Amniotic stem cell (primary cell): ENCODE measurements at places on chromosomes 6 and 20.

- DNase-seq, result no peak
Observed at GRCh38 chr20:56453352-56453751, 15.1 kb upstream of the RTF2 start.

DNA sequence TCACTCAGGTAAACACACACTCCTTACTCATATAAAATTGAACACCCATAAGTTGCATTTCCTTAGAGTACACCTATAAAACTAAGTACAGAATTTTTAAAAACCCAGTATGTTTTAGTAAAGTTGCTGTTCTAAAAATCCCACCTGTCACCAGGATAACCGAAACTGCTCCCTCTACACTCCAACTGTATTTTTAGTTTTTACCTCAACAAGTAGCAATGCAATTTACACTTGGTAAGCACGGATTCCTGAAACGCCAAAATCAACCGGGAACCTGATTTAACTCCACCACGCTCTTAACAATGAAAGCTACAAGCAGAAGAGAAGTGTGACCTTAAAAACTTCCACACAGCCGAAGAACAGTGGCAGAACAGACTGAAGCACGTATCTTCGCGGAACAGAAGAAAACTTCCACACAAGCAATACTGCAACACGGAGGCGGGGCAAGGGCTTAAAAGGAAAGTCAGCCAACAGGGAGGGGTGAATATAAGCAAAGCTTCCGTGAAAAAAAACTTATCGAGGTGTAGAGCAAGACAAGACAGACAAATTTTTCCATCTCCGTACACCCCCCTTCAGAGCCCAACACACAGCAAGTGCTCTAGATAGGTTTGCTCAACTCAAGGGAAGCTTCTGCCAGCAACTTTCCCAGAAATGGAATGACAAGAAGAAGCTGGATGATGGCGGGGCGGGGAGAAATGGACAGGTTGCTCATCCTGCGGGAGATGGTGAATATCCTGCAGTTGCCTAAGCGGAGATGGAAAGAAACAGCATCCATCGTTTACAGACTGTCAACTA is 1.4 kb downstream of the STAU1 start:
- peak; percentile 47 for DNase-seq

DNA sequence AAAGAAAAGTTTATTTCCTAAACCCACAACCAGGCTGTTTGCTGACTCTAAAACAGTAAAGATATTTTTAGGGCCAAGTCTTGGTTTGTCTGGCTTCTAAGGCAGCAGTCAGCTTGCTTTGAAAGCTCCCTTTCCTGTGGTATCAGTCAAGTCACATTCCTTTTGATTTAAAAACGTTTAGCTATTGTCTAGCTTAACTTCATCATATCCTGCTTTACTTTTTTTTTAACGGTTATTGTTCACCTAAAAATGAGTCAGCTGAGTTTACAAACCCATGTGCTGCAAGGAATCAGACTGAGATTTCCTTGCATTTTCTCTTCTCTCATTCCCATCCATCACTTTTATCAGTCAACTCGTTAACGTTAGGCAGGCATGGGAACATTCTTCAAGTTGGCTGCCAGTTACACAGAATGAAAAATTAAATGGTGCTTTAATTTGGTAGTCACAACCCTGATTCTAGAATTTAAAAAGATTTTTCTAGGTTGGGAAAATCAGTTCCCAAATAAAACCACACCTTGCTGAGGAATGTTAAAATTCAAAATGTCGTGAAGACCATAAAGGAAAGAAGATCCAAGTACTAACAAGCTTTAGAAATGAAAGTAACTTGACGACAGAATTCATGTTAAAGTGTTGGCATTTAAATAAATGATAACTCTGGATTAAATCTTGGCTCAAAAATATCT is 45.9 kb downstream of the ELOVL5 start:
- DNase-seq, result no peak

DNA sequence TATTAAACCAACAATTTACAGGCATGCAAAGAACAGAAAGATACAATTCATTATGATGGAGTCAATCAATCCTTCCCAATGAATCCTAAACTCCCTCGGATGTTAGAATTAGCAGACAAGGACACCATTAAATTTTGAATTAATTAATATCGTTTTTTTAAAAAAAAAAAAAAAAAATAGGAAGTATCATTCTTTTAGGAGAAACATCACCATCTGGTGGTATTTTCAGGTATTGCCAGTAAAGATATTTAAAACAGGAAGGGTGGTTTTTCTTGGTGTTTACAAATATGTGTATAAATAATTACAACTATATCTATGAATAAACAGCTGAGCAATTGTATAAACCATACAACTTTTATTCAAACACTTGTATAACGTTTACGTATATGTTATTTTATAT is 564.4 kb downstream of the HAO1 start:
- no peak for DNase-seq

GRCh38 chr6:42453654-42454427 is 2.1 kb upstream of the TRERF1 start:
- DNase-seq, result no peak

DNA sequence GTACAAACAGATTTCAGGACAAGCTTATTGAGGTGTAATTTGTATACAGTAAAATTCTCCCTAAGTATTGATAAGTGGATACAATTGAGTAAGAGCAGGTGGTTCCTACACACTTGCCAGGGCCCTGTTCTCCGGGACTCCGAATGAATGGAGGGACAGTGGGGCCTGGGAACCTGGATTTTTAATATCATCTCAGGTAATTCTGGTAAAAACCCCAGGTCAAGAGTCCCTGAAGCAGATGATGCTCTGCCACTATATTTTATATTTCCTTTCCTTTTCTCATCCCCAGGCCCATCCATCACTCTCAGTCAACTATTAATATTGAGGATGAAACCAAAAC is 104.9 kb downstream of the FYN start:
- DNase-seq, result no peak

- no peak for DNase-seq
Observed at GRCh38 chr20:51955756-51956155, 153.4 kb upstream of the SALL4 start.

DNA sequence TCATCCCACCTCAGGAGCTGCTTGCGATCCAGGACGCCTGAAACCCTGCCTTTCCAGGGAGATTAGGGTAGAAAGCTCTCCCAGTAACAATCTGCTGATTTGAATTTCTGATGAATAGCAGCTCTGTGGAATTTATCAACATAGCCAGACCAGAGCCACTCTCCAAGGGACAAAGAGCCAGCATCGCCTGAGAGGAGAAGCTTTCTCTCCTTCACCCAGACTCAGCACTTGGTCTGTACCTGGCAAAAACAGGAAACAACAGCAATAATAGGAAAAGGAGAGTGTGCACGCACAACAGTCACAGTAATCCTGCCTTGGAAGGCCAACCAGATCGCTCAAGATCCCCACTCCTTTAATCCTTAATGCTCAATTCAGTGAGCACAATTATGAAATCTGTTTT is 22.3 kb upstream of the ROS1 start:
- DNase-seq, result no peak

DNA sequence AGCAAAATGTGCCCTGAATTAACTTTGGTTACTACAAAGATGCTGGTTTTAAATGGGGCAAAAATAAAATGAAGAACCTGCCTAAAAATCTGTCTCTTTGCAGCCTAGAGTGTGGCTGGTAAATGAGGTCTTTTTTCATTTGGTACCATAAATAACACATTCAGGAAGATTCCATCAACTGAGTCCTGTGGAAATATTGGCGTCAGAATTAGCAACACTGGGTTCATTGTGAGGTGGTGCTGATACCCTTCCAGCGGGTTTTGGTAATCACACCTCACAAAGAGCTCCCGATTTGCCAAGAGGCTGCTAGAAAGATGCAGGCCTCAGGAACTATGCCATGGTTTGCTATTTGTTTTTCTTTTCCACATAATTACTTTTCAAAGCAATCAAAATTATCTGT is 55.3 kb downstream of the FAM50B start:
- no peak for DNase-seq

DNA sequence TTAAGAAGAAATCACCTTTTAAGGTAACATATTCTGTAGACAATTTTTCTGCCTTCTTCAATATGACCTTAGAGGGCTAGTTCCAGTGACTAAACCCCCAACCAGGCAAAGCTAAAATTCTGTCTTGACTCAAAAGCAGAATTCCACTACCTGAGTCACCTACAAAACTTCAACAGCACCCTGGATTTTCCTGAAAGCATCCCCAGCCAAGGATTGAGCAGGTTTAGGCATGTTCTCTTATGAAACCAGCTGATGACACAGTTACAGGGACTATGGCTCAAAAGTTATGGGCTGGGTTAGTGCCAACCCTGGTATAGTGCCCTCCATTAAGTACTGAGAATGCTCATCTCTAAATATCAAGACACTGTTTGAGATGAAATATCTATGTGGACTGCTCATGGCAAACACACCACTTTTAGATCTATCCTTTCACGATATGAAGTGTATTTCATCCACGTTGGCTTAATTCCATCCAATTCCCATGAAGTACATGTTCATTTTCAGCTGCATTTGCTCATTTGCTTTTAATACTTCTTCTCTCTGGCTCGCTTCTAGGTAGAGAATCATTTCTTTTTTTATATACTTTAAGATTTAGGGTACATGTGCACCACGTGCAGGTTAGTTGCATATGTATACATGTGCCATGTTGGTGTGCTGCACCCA is 53.6 kb upstream of the TNFAIP3 start:
- DNase-seq, result no peak

DNA sequence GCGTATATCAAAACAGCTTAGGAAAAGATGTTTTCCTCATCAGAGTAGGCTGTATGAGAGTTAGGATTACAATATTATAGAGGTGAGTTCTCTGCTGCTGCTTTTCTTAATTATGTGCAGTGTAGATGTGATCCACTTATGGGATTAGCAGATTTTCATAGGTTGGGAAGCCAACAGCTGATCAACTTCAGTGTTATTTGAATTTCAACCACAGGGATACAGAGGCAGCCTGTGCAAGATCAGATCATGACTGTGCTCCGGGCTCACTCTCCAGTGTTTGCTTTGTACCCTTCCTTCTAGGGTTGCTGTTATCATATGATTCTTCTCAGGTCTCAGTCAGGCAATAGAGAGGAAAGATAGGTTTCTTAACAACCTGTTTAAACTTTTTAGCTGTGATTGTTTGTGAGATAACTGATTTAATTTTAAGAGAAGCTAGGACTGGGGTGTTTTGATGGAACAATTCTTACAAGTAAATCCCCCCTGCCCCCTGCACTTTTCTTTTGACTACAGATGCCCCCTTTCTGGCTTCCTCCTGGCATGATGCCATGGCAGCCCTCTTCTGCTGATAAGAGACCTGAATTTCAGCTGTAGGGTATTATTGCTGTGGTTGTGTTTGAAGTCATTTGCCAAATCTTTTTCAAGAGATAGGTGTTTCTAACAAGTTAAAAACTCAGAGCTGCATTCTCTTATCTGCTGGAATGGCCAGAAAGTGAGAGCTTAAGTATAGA is 8.5 kb downstream of the RNF8 start:
- DNase-seq, result no peak

DNA sequence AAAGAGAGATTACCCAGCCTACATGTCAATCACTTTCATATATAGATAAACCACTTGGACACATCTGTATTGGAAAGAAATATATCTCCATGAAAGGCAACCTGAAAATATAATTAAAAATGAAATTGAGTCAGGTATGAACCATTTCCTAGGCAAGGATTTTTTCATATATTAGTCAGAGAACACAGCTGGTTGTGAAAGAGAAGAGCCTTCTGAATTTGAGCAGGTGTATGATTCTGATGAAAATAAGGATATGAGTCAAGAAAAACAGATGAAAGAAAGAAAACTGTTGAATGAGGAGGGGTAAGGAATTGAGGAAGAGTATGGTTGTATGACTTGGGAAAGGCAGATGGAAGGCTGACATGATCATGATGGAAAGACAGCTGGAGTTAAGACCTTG is 441.1 kb downstream of the HAO1 start:
- DNase-seq, result no peak

DNA sequence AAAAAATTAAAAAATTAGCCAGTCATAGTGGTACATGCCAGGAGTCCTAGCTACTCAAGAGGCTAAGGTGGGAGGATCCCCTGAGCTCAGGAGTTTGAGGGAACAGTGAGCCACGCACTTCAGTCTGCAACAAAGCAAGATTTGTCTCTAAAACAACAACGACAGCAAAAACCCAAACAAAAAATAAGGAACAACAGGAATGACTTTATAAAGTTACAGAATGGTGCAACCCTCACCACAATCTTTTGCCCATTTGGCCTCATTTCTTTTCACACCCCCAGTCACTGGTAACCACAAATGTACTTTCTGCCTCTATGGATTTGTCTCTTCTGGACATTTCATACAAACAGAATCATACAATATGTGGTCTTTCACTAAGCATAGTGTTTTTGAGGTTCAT is 16.7 kb upstream of the ZFAND3 start:
- DNase-seq, result no peak

GRCh38 chr20:49275216-49275615 is 2.6 kb downstream of the ZNFX1 start:
- no peak for DNase-seq

DNA sequence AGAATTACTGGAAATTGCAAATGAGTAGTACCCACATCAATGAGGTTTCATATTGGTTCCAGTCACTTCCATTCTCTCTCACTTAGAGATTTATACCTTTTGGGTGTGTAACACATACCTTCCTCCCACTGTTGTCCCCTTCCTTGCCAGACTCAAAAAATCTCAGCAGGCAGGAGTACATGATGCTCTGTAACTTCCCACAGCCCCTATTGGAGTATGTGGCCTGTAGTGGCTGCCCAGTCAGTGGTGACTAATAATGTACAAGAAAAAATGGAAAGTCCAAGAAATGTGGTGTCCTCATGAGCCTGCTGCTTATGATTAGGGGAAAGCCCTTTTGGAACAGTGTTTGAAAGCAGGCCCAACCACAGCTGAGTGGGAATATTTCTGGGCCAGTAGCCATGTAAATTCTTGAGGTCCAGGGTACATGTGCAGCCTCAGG is 312.0 kb downstream of the ZFAND3 start:
- peak; percentile 82 for DNase-seq
